CD4-positive, alpha-beta T cell treated with Interleukin-15 for 4 hours (primary cell): ENCODE measurements at places on chromosomes 5 and 9.

- DNase-seq: no peak
These were observed 163.8 kb upstream of the SLC28A3 start for GRCh38 chr9:84504360-84504759.

GRCh38 chr9:105269593-105269992, 25.1 kb downstream of the SLC44A1 start:
- no peak for DNase-seq

DNA sequence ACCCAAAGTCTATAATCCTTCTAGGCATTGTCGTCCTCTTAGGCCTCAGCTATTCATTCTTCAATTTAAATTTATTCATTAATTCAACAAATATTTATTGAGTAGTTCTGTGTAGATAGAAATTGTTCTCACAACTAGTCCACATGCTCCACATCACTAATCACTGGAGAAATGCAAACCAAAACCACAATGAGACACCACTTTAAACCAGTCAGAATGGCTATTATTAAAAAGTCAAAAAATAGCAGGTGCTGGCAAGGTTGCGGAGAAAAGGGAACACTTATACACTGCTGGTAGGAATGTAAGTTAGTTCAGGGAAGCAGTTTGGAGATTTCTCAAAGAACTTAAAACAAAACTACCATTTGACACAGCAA, 51.1 kb upstream of the TNFSF15 start:
- DNase-seq: no peak

GRCh38 chr9:110768886-110769285, 100.3 kb downstream of the MUSK start:
- DNase-seq: no peak

DNA sequence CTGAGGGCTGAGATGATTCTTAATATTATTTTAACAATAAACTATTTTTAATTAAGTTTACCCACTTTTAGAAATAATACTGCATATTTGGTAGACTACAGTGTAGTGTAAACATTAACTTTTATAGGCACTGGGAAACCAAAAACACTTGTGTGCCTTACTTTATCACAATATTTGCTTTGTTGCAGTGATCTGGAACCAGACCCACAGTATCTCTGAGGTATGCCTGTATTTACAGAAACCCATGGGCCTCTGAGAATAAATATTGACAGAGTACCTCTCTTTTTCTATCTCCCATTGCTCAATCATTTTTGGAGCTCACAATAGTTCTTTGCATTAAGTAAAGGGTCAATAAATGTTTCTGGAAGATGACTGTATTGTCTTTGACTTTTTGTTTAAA, 73.3 kb downstream of the SLCO4C1 start:
- no peak for DNase-seq

DNA sequence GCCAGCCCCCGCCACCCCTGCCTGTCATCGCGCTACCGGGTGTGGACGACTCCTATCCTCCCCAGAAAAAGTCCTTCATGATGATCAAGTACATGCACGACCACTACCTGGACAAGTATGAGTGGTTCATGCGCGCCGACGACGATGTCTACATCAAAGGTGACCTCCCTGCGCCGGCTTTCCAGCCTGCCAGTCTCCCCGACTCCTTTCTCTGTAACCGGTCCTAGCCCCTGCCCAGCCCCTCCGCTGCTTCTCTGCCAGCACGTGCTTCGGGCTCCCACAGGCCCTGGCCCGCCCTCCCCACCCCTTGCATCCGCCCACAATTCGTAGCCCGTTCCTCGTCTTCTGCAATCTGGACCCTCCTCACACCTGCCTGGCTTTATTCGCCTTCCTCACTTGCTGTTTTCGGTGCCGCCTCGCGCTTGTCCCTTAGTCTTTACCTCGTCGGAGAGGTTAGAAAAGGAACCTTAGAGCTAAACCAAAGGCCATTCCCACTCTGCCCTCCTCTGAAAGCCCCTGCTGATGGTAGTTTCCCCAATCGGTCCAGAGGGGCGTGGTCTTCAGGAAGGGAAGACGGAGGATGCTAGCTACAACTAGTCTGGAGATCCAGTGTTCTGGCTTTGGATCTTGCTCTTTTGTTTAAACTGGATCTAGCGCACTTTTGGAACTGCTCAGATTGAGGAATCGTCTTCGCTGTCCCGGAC, 1.4 kb downstream of the CHSY3 start:
- DNase-seq: no peak

DNA sequence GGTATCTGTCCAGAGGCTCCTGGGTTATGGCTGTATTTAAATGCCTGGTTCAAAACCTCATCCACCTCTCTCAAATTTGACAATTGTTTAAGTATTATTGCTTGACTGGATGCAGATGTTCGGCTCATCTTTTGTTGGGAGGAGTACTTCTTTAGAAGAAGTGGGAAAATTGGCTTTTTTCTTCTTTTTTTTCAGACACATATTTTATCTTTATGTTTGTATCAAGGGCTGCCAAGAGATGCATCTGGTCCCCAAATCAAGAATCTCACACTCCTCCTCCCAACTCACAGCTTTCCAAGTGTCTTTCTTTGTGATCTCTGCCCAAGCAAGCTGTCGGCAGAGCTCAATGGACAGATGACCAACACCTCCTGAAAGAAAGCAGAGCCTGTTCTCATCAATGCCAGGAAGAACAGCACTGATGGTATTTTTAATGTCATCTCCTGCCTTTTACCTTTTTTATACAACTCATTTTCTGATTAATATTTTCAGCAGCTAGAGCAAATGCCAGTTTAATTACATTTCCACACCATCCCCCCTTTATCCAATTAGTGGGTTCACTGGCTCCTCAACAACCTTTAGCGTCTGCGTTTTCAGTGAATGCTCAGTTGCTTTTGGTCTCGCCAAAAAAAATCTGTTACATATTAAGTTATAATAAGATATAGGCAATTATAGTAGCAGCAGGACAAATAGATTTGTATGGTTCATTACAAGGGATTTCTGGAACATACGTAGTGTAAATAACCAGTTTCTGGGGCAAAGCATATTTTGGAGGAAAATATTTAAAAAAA, 110.3 kb upstream of the SLIT3 start:
- no peak for DNase-seq

- DNase-seq: no peak
These were observed 704.9 kb upstream of the NUDT12 start for GRCh38 chr5:104267320-104268015.
